Prostate gland (tissue), 2 donors: ENCODE measurements at places on chromosomes 7 and 10. TPM values are rescaled to one million over a fixed set of nuclear protein-coding genes. Genes with fewer than 3 reads are reported as not detected.

- H3K4me1 ChIP-seq: peaks cover 4% of the 10 kb centered on the region
- H3K4me3 ChIP-seq: no peak overlapping the region
- H3K27ac ChIP-seq: no peak overlapping the region
- H3K27me3 ChIP-seq: no peaks in the 10 kb centered on the region
These were observed 82.4 kb downstream of the SRPK2 start for GRCh38 chr7:105306298-105306748.

- no peaks in the 10 kb centered on the region for H3K27me3 ChIP-seq
- no peak overlapping the region for H3K4me3 ChIP-seq
- no peak for DNase-seq
- H3K36me3 ChIP-seq: no peaks in the 10 kb centered on the region
- no peaks in the 10 kb centered on the region for H3K4me1 ChIP-seq
These were observed 9.3 kb upstream of the GATAD1 start for GRCh38 chr7:92437956-92438491.

- DNase-seq: no peak
- no peaks in the 10 kb centered on the region for H3K36me3 ChIP-seq
- H3K27ac ChIP-seq: no peak overlapping the region
These were observed 5.8 kb upstream of the PLEKHA1 start for GRCh38 chr10:122368502-122369254.

GRCh38 chr10:405648-406047, 270.4 kb downstream of the ZMYND11 start:
- H3K27ac ChIP-seq: no peak overlapping the region
- H3K4me3 ChIP-seq: no peak overlapping the region
- H3K4me1 ChIP-seq: no peaks in the 10 kb centered on the region
- DNase-seq: no peak
- no peaks in the 10 kb centered on the region for H3K36me3 ChIP-seq

- no peaks in the 10 kb centered on the region for H3K36me3 ChIP-seq
- no peak for DNase-seq
These were observed 283.0 kb downstream of the ADK start for GRCh38 chr10:74433993-74434392.

- no peak overlapping the region for H3K27ac ChIP-seq
- DNase-seq: peak; percentile 54
- no peaks in the 10 kb centered on the region for H3K36me3 ChIP-seq
- no peaks in the 10 kb centered on the region for H3K27me3 ChIP-seq
- peaks cover 30% of the 10 kb centered on the region for H3K4me1 ChIP-seq
- no peak overlapping the region for H3K4me3 ChIP-seq
These were observed 16.7 kb downstream of the FAM53B start for GRCh38 chr10:124727361-124727960.

- H3K4me3 ChIP-seq: peak overlapping the region; percentile 99
- H3K27ac ChIP-seq: peak overlapping the region; percentile 99
- DNase-seq: peak; percentile 80
- H3K36me3 ChIP-seq: peaks cover 10% of the 10 kb centered on the region
These were observed 2.2 kb downstream of the GNB2 start for GRCh38 chr7:100675581-100676350.

ZP3 gene
- 0.80 TPM for total RNA-seq

RUFY2 gene
- 22.1 TPM for total RNA-seq

POLR3A gene
- total RNA-seq: 18.7 TPM
